ENCODE measurements at places on chromosomes 4 and X. TPM values are rescaled to one million over a fixed set of nuclear protein-coding genes. Genes with fewer than 3 reads are reported as not detected.

DNA sequence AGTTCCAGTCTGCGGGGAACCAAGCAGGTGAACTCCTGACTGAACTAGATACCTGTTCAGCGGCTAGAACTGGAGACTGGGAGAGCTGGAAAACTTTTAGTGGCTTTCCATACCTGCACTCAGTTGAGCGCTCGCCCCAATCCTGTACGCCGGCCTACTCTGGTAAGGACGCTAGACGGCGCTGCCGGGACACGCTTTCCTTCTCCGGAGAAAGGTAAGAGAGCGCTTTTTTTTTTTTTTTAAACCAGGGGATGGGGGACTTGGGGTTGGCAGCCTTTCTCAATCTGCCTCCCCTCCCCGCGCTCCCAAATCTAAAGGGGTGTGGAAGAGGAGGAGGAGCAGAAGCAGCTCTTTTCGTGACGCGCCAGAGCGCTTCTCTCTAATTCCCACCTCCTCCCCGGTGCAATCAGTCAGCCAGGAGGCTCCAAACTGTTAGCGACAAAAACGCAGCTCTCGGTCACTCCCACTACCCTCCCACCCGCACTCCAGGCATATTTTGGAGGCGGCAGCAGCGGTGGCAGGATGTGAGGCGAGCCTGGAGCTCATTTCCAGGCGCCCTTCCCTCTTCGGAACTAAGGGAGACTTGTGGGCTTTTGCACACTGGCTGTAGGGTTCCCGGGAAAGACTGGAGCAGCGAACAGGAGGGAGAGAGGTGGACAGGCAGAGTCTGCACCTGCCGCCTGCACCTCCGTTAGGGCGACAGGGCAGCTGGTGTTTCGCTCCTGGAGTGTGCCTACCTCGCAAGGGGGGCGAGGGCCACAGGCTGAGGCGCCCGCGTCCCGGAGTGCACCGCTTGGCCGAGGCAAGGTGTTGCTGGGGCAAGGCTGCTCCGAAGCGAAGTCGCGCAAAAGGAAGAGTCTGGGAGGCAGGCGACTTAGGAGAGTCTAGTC lies at the start of gene IL1RAPL2:
IL1RAPL2 (plus strand) TSS at position 409 of the 890 bp plus-strand sequence.
- DNase-seq, result no peak

GRCh38 chr4:17760626-17761025 lies 20.8 kb downstream of the FAM184B start:
- DNase-seq, result no peak

GRCh38 chr4:100184787-100185186 lies 5.5 kb downstream of the DDIT4L start:
- DNase-seq, result no peak

DNA sequence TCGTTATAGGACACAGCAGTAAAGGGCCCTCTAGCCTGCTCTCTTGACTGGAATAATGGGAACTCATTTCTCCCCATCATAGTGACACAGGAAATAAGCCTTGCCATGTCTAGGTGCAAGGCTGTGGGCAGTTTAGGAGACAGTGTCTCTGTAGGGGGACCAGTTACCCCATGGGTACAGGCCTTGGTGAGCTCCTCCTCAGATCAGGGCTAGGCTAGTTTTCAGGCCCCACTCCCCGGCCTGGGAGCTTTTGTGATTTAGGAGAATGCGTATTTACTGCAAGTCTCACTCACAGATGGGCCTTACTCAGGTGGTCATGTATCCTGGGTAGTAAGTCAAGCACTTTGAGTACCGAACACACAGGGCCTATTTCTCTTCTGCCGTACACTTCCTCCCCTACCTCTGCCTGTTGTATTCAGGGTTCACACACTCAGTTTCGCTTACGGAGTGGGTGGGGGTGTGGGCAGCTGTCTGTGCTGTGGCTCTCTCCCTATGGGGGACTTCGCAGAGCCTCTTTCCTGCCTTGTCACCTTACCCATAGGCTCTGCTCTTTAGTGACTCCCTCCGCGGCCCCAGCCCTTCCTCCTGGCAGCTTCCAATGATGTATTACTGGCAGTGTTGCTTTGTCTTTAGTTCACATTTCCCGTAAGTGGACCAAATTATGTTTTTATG lies 34.2 kb downstream of the FAM193A start:
- no peak for DNase-seq

DNA sequence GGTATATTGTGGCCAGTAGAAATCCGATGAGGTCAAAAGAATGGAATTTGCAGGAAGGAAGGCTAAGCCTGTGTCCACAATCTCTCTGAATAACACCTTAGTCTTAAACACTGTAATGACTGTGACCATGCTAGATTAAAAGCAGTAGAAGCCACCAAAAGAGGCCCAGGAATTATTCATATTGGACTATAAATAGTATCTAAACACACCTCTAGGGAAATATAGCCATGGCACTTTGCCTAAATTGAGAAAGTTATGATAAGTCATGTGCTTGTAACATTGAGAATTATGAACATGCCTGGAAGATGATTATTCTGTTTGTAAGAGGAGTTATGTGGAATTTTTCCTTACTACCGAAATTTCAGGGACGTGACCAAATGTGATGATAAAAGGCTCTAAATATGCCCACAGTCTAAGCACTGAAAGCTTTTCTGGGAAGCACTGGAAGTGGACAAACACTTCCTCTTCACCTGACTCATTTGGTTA lies 298.5 kb downstream of the KCTD8 start:
- no peak for DNase-seq

GRCh38 chr4:66034262-66034661 lies 364.0 kb upstream of the EPHA5 start:
- no peak for DNase-seq

- DNase-seq, result no peak
Measured at GRCh38 chr4:40990236-40990898, 224.0 kb downstream of the APBB2 start.

- DNase-seq, result peak; percentile 64
Measured at GRCh38 chr4:2937146-2937857, 25.9 kb downstream of the NOP14 start.

GRCh38 chr4:110869114-110869513 lies 246.2 kb upstream of the PITX2 start:
- DNase-seq, result no peak

DNA sequence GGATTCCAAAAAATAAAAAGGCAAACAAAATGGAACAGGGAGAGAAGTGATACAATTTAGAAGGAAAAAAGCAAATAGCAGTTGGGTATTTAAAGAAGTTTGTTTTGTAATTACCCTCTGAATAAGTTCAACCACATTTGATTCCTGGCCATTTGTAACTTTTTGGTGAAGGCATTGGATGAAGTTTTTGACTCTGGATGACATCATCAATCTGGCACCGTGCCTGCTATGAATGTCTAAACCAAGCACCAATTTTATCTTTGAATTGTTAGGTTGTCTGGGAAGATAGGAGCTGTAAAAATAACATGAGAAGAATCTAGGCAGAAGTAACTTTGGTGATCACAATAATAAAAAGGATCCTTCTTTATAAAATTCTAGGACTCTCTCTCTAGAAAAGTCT lies 29.5 kb downstream of the TMPRSS11A start:
- DNase-seq, result no peak

GRCh38 chr4:184648054-184648312 lies 1.3 kb downstream of the CASP3 start:
- no peak for DNase-seq

DMRTC1 gene
- polyA plus RNA-seq, result not detected

BCAP31 gene
- 151 TPM for polyA plus RNA-seq

GAGE12E gene
- not detected for polyA plus RNA-seq

All from ovary (tissue), 10 donors.